NCI-H82 (cell line): ENCODE measurements at places on chromosomes 16 and 17.

DNA sequence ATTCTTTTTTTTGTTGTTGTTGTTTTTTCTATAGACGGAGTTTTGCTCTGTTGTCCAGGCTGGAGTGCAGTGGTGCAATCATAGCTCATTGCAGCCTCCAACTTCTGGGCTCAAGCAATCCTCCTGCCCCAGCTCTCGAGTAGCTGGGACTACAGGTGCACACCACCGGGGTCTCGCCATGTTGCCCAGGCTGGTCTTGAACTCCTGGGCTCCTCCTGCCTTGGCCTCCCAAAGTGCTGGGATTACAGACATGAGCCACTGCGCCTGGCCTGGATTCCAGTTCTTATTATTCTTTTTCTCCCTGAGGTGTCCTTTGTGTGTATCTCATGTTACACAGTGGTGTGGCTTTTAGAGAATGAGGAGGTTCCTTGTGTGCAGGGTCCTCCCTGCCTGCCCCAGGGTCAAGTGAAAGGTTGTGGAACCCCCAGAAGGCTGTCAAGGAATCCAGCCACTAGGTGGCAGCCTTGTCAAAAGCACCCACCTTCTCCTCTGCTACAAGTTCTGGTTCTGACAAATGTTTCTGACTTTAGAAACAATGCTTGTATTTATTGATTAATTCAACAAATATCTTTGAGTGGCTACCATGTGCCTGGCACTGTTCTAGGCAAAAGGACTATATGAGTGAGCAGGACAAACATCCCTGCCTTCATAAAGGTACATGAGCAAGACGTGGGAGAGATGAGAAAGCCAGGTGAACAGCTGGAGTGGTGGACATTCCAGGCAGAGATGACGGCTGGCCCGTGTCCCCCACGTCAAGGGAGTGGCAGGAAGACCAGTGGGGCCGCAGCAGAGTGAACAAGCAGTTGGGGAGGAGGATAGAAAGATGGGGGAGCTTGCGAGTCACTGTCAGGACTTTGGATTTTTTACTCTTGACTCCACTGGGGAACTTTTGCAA is 112.4 kb downstream of the SPECC1 start:
- peak; percentile 88 for DNase-seq

DNA sequence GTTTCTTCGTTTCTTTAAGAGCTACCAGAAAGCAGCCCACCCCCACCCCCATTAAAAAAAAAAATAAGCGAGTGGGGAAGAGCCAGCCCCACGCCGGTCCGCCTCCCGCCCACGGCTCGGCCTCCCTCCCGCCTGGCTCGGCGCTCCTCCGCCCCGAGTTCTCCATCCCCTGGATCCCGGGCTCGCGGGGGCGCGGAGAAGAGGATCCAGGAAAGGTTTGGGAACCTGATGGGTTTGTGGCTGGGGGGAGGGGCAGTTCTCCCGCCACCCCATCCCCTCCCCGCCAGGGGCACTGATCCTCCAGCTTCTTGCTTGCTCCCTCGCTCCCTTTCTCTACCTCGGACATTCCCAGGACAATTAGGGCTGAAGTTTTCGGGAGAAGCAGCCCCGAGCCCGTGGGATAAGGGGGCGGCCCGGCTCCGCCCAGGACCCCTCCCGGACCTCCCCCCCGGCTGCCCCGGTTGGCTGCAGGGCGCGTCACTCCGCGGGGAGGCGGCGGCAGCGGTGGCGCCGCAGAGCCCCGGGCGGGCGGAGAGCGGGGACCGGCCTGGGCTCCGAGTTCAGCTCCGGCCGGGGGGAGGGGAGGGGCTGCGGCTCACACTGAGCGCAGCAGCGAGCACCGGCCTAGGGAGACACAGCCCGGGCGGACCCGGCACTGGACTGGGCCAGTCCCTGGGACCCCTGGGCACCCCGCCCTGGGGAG is 1.0 kb upstream of the SALL1 start:
- DNase-seq: peak; percentile 89

GRCh38 chr17:59840329-59841090 is 52.2 kb downstream of the TUBD1 start:
- no peak for DNase-seq

DNA sequence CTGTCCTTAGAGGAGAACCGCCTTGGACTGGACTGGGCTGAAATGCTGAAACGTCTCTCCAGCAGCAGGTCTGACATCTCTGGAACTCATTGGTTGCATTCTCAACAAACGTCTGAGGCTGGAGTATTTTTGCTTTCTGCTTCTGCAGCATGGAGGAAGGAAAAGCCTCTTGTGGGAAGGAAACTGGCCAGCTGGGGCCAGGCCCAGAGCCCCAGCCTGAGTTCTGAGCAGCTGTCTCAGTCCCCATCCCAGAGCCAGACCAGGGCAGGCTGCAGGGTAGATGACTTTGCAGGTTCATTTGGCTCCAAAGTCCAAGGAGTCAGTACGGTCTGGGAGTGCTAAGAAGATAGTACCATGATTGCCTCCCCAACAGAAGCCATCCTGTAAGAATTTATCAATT is 18.3 kb downstream of the TEKT3 start:
- no peak for DNase-seq

GRCh38 chr16:87461466-87461991 is 31.3 kb downstream of the ZCCHC14 start:
- DNase-seq: peak; percentile 87

DNA sequence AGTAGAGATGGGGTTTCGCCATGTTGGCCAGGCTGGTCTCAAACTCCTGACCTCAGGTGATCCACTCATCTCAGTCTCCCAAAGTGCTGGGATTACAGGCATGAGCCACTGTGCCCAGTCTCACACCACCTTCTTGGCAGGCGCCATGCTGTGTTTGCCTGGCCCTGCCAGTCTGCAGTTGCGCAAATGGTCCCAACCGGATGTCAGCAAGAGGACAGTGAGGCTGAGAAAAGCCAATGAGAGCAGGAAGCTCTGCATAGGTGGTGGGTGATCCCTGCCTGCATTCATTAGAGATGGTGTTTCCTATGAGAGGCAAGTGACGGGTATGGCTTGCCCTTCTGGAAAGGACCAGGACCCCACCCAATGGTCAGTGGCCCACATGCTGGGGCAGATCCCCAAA is 59.3 kb downstream of the PECAM1 start:
- no peak for DNase-seq

DNA sequence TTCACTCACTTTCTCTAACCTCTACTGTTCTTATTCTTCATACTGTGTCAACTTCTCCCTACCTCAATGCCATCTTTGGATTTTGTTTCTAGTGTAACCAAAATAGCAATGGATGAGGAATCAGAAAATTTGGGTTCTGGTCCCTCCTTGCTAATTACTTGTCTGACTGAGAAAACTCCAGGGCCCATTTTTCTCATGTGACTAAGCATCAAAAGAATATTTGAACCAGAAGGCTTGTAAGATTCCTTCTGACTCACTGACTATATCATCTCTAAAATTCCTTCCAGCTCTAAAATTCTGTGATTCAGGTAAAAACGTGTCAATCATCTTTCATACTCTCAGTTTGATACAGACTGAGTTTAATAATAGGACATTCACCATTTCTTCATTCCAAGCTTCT is 57.9 kb downstream of the BRIP1 start:
- no peak for DNase-seq

- DNase-seq: no peak
Observed at GRCh38 chr17:75380315-75380714, 25.2 kb downstream of the GRB2 start.

DNA sequence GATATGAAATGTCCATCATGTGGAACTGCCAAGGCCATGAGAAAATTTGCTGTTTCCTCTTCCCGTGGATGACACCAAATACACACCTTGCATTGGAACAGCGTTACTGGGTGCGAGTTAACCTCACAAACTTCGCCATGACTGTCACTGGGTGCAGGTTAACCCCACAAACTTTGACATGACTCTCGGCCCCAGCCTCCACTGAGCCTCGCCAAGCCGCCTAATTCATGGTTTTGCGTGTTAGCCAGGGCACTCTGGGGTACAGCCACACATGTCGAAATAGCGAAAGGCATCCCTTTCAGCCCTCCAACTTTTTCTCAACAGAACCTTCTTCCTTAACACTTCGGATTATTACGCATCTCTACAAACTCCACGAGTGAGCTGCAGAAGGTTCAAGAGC is 10.6 kb upstream of the KCTD5 start:
- DNase-seq: no peak

GRCh38 chr16:65727534-65728137 is 605.8 kb upstream of the CDH11 start:
- DNase-seq: no peak

- DNase-seq: no peak
Observed at GRCh38 chr17:37699285-37699973, 45.4 kb downstream of the HNF1B start.

GRCh38 chr17:3547628-3548027 is 10.0 kb downstream of the TRPV3 start:
- no peak for DNase-seq

GRCh38 chr17:12619459-12620199 is 46.1 kb upstream of the MYOCD start:
- DNase-seq: no peak

DNA sequence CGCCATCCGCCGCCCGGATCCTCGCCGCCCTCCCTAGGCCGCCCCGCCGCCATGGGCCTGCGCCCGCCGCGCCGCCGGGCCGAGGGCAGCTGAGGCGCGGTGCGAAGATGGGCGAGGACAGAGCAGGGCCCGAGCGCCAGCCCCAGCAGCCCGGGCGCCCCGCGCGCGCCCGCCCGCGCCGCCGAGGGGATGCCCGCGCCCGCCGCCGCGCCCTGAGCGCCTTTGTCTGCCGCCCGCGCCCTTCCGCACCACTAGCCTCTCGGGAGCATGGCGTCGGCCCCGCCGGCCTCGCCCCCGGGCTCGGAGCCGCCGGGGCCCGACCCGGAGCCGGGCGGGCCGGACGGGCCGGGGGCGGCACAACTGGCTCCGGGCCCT is 278 bp downstream of the RAB11FIP3 start:
- DNase-seq: peak; percentile 62

- peak; percentile 60 for DNase-seq
Observed at GRCh38 chr17:42675965-42676423, 800 bp downstream of the PLEKHH3 start.

GRCh38 chr16:4179020-4179419 is 62.8 kb upstream of the ADCY9 start:
- no peak for DNase-seq

DNA sequence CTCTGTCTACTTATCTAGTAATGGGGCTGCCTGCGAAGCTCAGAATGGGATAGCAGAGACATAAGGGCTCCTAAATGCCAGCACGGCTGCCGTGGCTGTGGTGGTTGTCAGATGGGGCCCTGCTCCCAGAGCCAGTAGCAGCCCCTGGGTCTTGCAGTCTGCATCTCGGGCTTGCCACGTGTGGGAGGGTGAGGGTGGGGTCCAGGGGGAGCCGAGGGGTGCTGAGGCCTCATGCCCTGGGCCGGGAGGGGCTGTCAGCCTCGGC is 88.8 kb upstream of the GSE1 start:
- no peak for DNase-seq

DNA sequence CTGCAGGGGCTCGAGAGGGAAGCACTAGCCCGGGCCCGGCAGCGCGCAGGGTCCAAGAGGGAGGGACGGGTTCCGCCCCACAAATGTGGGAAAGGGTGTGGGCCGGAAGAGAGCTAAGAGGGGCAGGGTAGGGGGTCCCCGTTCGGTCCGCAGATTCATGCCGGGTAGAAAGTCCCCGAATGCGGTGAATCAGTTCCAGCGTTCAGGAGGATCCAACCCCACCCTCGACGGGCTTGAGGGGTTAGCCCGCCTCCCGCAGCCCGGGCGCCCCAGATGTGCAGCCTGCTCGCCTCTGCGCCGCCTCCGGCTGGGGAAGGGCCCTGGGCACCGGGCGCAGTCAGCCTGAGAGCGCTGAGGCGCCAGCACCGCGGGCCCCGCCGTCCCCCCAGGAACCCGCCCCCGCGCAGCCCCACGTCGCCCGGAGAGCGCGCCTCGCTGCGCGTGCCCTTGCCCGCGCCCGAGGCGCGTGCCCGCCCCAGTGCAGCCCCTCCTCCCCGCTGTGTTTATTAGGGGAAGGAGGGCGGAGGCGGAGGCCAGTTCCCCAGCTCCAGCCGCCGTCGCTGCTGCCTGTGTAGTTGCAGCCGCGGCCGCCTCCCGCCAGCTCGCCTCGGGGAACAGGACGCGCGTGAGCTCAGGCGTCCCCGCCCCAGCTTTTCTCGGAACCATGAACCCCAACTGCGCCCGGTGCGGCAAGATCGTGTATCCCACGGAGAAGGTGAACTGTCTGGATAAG is at the start of gene LASP1:
TSS of gene LASP1 (plus strand) at position 533 of the 733 bp plus-strand sequence. CDS start at position 665, 132 bp downstream.
- DNase-seq: peak; percentile 94

DNA sequence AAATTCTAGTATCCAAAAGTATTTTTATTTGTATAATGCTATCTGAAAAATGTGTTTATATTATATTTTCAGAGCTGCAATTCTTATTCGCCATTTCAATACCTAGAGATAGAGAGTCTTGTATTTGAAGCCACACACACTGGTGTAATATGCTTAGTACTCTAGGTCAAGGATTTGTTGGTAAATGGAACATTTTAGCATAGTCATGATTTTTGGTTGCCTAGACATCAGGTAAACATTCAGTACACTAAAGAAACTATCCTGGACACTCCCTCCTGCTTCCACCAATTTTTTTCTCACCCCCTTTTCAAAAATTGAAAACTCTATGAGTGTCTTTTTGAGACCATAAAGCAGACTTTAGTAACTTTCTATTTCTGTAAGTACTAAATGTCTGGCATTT is 20.8 kb downstream of the ABHD15 start:
- no peak for DNase-seq
